ENCODE measurements at places on chromosomes 12 and 14. TPM values are rescaled to one million over a fixed set of nuclear protein-coding genes. Genes with fewer than 3 reads are reported as not detected.

The SLC6A15 gene
- total RNA-seq = 4.1 TPM

The C12orf50 gene
- not detected for total RNA-seq

The AQP2 gene
- not detected for total RNA-seq

The PLXNC1 gene
- total RNA-seq = 0.04 TPM

The GLIPR1 gene
- 31.6 TPM for total RNA-seq

The KRT85 gene
- total RNA-seq = not detected

The PCNX1 gene
- total RNA-seq = 18.6 TPM

The HECTD1 gene
- total RNA-seq = 61.4 TPM

The LRCOL1 gene
- total RNA-seq = not detected

The CDCA3 gene
- 68.4 TPM for total RNA-seq

The TAS2R31 gene
- total RNA-seq = not detected

The LYZ gene
- 1.5 TPM for total RNA-seq

The NANOG gene
- total RNA-seq = not detected

The OTUB2 gene
- total RNA-seq = 4.0 TPM

The ANO2 gene
- not detected for total RNA-seq

The LTBP2 gene
- total RNA-seq = 8.3 TPM

The ABHD4 gene
- total RNA-seq = 52.9 TPM

The R3HDM2 gene
- 8.9 TPM for total RNA-seq

The WNT5B gene
- 4.2 TPM for total RNA-seq

The CLMN gene
- 5.5 TPM for total RNA-seq

The C14orf119 gene
- total RNA-seq = 98.2 TPM

The OR4E2 gene
- not detected for total RNA-seq

The IL22 gene
- total RNA-seq = not detected

The TBC1D30 gene
- 2.1 TPM for total RNA-seq

The CCDC177 gene
- total RNA-seq = not detected

The FBXW8 gene
- total RNA-seq = 7.4 TPM

The SLC8B1 gene
- total RNA-seq = 9.3 TPM

The CLEC4C gene
- total RNA-seq = not detected

The PTCSC3 gene
- total RNA-seq = not detected

The ACSS3 gene
- not detected for total RNA-seq

The RFX4 gene
- not detected for total RNA-seq

The TSHR gene
- total RNA-seq = not detected

The C12orf60 gene
- total RNA-seq = 1.7 TPM

The PPP4R4 gene
- total RNA-seq = 0.33 TPM

The TBX3 gene
- 51.2 TPM for total RNA-seq

The LRTM2 gene
- total RNA-seq = not detected

The CPM gene
- total RNA-seq = 5.3 TPM

The NOXRED1 gene
- not detected for total RNA-seq

The CACNA2D4 gene
- total RNA-seq = not detected

The RFLNA gene
- total RNA-seq = not detected

The NOPCHAP1 gene
- total RNA-seq = 29.2 TPM

The BDKRB1 gene
- total RNA-seq = 0.86 TPM

The LMNTD1 gene
- total RNA-seq = not detected

The TAS2R20 gene
- 0.30 TPM for total RNA-seq

The LHX5 gene
- total RNA-seq = not detected

The SERPINA3 gene
- 11.0 TPM for total RNA-seq

The PRB2 gene
- total RNA-seq = not detected

The COCH gene
- total RNA-seq = 21.0 TPM

The LRRC43 gene
- total RNA-seq = not detected

The CPNE6 gene
- not detected for total RNA-seq

The DEPDC4 gene
- 0.72 TPM for total RNA-seq

The OVCH1 gene
- total RNA-seq = not detected

The GALC gene
- 13.1 TPM for total RNA-seq

The RTN1 gene
- not detected for total RNA-seq

The RAB3IP gene
- total RNA-seq = 11.5 TPM

The RAD9B gene
- 0.13 TPM for total RNA-seq

The TOGARAM1 gene
- 7.2 TPM for total RNA-seq

The NOVA1 gene
- total RNA-seq = 3.5 TPM

Data from A549 treated with ZK216348 at 1 μM for 4 hours (cell line).